Epithelial cell of esophagus (primary cell): ENCODE measurements at places on chromosomes 3 and 15.
A peak's percentile ranks its signal among the peaks of the same experiment; 100 is the strongest.

DNA sequence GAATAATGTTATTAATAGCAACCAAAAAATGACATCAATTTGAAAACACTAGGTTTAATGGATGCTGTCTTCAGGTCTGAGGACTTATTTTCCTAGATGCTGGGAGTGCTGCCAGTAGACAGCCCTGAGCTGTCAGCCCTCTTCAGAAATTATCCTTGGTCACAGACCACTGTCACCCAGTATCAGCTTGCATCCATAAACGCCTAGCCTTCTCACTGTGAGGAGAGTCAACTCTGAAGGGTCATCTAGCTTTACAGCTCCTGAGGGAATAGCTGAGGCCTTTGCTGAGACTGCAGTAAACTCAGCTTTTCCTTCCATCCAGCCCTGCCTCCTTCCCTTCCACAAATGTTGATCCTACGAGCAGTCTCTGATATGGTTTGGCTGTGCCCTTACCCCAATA, 19.4 kb upstream of the MNS1 start:
- DNase-seq: no peak

GRCh38 chr15:47301481-47301880, 415.8 kb upstream of the SEMA6D start:
- no peak for DNase-seq

- DNase-seq: peak; percentile 20
These were observed 37.6 kb upstream of the WNT5A start for GRCh38 chr3:55524565-55525244.

DNA sequence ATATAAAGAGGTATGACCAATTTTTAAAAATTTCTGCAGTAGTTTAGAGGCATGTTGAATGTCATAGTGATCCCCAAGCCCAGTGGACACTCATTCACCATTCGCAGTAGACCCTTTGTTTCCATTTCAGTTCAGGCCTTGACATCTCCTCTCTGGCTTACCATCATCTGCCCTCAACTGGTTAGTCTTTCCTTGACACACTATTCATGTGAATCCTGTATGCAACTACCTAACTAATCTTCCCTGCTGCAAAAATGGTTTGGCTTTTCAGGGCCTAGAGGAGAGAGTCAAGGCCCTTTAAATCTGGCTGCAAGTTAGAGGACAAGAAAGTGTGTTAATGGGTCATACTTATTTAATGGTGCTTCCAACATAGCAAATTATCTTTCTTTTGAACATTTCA, 10.9 kb downstream of the APH1B start:
- no peak for DNase-seq

GRCh38 chr15:80743189-80743833, 35.9 kb upstream of the CEMIP start:
- DNase-seq: peak; percentile 58

- DNase-seq: no peak
These were observed 30.7 kb upstream of the MYLK start for GRCh38 chr3:123914829-123915228.

DNA sequence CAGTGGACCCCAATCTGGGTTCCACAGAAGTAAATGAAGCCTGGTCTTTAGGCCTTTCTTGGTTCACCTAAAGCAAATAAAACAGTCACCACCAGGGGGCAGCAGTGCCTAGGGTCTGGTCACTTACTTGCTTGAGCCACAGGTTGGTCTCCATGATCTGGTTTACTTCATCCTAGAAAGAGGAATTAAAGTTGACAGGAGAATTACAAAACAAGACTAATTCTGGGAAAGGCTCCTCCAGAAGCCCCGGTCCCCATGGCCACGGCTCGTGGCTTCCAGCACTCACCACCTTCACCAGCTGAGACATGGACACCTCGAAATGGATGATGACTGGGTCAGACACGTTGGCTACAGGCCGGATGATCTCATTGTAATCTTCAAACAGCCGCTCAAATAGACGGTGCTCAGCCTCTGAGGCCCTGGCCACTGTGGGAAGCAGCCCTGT, 2.3 kb downstream of the CHRNA3 start:
- peak; percentile 81 for DNase-seq
